Activated effector memory CD4-positive, alpha-beta T cell treated with anti-CD3 and anti-CD28 coated beads, Interleukin-2, amount 50 U/mL, for 16 hours (primary cell): ENCODE measurements at places on chromosomes 11 and 22.
A peak's percentile ranks its signal among the peaks of the same experiment; 100 is the strongest.

- DNase-seq: no peak
Observed at GRCh38 chr11:59674291-59674690, 5.5 kb upstream of the PATL1 start.

DNA sequence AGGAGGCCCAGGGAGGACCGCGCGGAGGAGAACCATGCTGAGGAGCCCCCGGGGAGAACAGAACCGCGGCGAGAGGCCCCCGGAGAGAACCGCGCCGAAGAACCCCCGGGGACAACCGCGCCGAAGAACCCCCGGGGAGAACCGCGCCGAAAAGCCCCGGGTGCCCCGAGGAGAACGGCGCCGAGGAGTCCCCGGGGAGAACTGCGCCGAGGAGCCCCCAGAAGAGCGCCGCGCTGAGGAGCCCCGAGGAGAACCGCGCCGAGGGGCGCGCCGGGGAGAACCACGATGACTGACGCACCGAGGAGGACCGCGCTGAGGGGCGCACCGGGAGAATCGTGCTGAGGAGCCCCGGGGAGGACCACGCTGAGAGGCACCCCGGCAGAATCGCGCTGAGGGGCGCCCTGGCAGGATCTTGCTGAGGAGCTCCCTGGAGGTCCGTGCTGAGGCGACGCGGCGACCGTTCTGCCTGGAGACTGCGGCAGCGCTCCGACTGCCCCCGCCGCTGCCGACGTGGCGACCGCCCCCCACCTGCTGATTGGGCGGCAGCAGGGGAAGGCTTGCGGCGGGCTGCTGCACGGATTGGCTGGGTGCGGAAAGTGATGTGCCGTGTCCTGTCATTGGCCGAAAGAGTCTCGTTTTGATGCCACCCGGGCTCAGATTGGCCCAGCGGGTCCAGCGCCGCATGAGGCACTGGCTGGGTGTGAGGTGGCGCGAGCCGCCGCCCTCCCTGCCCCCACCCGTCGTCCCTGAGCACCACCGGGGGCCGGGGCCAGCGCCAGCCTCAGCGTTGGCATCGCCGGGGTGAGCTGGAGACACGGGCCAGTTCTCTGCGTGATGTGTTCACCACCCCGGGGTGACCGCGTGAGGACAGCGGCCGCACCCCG, at the start of gene KCNQ1OT1:
Gene KCNQ1OT1, minus strand, starts transcription at position 464 of the 884 bp plus-strand sequence.
- peak; percentile 94 for DNase-seq

DNA sequence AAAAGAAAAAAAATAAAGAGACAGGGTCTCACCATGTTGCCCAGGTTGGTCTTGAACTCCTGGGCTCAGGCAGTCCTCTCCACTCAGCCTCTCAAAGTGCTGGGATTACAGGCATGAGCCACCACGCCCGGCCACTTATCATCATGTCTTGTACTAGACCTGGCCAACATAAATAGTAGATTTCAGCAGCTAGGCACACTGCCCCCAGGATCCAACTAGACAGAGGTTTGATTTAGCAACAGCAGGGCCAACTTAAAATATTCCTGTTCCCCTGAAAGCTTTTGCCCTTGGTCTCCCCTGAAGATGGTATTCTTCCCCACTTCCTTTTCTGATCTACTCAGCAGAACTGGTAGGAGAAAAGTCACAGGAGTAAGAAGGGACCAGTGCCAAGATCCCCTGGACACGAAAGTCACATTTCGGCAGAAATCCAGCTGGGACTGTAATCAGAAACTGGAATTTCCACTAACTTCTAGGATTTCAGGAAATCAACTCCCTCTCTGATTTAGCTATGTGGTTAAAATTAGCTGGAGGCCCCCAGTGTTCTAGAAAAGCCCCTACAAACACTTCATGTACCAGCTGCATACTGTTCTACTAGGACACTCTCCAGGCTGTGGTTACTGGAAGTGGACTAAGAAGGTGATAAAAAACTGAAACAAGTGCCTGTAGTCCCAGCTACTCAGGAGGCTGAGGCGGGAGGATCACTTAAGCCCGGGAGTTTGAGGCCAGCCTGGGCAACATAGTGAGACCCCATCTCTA, 8.9 kb upstream of the PPP2R1B start:
- no peak for DNase-seq

DNA sequence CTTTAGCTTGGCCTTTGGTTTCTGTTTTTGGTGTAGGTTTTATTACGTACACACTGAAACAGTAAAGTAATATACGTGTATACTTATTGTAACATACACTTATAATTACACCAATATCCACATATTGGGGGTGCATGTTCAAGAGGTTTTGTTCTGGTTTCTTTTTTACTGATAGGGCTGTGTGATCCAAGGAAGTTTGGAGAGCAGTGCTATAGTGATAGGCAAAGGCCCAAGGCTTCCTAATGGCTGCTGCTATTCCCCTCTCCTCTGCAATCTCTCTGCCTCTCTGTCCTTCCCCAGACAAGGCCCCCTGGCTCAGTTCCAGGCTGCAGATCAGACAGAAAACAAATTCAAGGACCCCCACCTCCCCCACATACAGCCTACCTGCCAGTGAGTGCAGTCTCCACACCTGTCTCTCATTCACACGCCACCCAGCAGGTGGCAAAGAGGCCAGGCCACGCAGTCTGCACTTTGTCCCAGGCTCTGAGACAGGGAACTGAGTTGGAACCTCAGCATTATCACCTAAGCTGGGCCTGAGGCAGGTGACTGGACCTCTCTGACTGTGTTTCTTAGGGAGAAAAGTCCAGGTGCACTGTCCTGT, 15.1 kb downstream of the TMEM184B start:
- DNase-seq: no peak

- no peak for DNase-seq
Observed at GRCh38 chr11:15841931-15842740, 514.2 kb downstream of the SOX6 start.

DNA sequence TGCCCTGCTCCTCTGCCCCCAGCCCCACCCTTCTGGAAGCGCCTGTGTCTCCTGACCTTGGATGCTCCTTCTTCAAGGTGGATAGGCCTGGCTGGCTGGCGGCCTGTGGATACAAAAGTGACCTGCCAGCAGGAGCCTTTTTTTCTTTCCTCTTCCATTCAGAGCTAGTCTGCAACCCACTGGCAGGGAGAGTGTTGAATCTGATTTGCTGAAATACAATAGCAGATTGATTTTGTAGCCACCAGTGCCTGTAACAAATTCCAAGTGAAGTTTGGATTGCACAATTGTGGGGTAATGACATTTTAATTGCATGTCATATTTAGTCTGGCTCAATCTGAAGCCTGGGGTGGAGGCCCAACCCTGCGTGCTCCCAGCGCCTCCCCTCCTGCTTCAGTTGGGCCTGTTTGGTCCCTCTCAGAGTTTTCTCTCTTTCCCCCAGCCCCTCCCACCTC, 97.2 kb downstream of the GRIK4 start:
- no peak for DNase-seq
